ENCODE measurements at places on chromosomes 5 and 9. TPM values are rescaled to one million over a fixed set of nuclear protein-coding genes. Genes with fewer than 3 reads are reported as not detected.

The ZNF300 gene
- total RNA-seq: 6.6 TPM

DNA sequence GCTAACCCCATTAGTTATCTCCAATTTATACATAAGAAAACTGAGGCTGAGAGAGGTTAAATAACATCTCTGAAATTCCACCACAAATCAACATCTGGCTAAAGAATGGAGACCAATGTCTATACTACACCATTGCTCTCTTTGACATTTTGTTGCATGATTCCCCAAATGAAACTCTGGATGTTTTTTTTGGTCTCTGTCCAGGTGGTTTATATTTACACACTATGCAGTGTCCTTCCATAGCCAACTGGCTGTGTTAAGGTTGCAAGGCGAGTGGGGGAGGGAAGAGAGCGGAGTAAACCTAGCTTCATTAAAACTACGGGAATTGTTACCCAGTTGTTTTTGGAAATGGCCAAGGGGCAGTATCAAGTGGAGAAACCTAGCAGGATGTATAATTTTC lies 67.2 kb downstream of the KIF4B start:
- DNase-seq: no peak

The GABRA6 gene
- not detected for total RNA-seq

- DNase-seq: no peak
Measured at GRCh38 chr5:142749321-142749720, 20.9 kb upstream of the ARHGAP26 start.

DNA sequence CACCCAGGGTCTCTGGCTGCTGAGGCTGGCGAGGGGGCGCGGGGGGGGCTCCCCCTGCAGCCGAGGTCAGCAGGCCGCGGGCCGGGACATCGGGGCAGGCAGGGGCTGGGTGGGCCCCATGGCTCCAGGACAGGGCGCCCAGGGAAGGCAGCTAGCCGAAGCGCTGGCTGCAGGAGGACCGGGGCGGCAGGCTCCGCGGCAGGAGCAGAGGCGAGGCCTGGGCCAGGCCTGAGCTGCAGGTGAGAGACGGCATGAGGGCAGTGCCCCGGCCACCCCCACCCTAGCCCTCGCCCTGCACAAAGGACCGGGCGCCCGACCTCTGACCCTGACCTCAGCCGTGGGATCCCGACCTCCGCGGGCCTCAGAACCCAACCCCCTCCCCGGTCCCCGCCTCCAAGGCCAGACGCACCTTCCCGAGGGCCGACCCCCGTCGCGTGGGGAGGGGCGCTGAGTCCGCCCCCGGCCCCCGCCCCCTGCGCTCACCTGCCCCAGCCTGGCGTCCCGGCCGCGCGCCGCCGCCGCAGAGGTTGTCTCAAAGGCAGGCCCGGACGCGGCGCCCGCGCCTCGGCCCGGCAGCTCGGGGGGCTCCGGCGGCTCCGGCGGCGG lies 431 bp downstream of the RNF208 start:
- DNase-seq: no peak

GRCh38 chr5:1220831-1221230 lies 4.3 kb upstream of the SLC6A18 start:
- no peak for DNase-seq

- no peak for DNase-seq
Measured at GRCh38 chr5:119275601-119276173, 80.1 kb upstream of the TNFAIP8 start.

Data from aorta (tissue), 5 donors.